Effector memory CD8-positive, alpha-beta T cell (primary cell): ENCODE measurements at places on chromosomes 13 and 19.
A peak's percentile ranks its signal among the peaks of the same experiment; 100 is the strongest.

DNA sequence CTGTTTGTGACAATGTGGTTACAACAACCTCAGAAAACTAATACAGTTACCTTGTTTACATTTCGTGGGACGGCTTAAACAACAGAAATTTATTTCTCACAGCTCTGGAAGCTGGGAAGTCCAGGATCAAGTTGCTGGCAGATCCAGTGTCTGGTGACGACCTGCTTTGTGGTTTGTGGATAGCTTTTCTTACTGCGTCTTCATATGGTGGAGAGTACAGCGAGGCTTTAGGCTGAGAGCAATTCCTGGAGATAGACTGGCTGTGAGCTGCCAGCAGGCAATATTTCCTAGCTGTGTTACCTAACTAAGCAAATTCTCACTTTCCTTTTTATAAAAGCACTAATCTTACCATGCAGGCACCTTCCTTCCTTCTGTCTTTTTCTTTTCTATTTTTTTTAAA lies 1203.5 kb upstream of the PRR20A start:
- DNase-seq: no peak

- no peak for DNase-seq
Measured at GRCh38 chr19:23769691-23770468, 11.2 kb upstream of the ZNF681 start.

DNA sequence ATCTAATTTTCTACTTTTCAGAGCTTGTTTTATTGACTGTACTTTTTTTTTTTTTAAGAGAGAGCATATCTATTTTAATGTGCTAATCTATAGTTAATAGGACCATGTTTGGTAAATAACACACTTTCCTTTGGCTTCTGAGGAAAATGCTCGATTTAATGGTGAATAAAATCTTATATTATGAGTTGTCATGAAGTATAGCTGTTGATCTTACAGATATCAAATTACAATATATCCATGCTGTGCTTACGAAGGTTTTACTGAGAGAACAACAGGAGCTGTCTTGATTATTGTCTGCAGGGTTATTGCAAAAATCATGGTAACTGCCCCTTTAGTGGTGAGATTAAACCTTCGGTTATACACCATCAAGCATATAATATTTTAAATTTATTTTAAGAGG lies 29.6 kb downstream of the URI1 start:
- no peak for DNase-seq

DNA sequence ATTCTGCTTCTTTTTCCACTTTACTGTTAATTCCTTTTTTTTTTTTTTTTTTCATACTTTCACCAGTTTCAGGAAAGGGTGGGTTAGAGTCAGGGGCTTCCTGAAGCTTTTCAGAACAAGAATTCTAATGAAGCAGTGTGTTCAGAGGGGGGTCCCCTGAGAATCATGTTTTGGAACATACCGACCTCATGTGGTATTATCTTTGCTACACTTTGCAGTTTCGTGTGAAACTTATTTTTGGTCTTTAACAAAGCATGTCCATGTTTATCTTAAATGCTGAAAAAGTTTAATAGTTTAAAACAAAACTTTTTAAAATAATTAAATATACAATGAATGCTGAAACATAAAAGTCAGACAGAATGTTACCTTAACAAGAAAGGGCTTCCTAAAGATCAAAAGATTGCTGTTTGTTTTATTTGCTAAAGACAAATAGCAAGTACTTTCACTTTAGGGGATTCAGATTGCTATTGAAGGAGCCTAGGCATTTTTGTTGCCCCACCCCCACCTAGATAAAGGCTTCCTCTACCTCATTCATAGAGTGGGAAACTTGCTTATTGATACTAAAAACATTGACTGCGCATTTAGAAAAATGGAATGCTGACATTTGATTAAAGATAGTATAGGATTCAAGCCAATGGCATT lies 21.1 kb upstream of the POMP start:
- no peak for DNase-seq

DNA sequence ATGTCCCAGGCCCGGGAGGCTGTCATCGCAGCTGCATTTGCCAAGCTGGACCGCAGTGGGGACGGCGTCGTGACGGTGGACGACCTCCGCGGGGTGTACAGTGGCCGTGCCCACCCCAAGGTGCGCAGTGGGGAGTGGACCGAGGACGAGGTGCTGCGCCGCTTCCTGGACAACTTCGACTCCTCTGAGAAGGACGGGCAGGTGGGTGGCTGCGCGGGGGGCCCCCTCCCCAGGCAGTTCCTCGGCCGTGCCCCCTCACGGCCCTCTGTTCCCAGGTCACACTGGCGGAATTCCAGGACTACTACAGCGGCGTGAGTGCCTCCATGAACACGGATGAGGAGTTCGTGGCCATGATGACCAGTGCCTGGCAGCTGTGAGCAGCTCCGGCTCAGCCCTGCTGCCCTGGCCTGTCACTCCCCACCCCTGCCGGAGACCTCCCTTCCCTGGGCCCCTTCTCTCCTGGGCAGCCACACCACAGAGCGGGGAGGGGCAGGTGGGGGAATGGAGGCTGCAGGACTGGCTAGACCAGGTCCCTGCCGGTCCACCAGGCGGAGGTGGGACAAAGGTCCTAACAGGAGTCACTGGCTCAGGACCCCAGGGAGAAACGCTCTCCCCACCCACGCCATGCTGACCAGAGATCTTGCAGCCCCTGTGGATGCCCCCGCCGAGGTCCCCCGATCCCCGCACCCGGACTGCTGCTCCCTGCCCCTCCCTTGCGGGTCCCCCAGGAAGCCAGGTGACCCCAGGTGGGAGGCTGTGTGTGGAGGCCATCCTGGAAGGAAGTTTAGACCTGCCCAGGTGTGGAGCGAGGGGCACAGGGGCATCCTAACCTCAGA lies 1.1 kb downstream of the CAPS start:
- DNase-seq: no peak

GRCh38 chr13:25037057-25037813 lies 58.7 kb upstream of the PABPC3 start:
- DNase-seq: peak; percentile 18
